Lung (tissue), 17 donors: ENCODE measurements at places on chromosomes 1 and 21. TPM values are rescaled to one million over a fixed set of nuclear protein-coding genes. Genes with fewer than 3 reads are reported as not detected.

DNA sequence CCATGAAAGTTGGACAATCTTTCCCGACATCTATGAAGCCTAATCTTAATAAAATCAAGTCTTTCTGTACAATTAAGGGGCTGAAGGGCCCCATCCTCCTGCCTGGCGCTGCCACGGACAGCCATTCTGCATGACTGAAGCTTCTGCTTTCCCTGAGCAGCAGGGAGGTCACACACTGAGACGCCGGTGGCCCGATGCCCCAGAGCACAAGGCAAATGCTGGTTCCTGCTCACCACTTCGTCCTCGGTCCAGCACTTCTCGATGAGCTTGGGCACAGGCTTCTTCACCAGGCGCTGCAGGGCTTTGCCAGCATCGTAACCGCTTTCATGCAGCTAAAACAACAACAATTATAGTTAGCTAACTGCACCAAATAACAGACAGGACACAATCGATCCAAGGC lies 147.8 kb downstream of the SLC45A1 start:
- H3K27me3 ChIP-seq = no peaks in the 10 kb centered on the region
- no peaks in the 10 kb centered on the region for H3K36me3 ChIP-seq
- DNase-seq = peak; percentile 25
- peaks cover 54% of the 10 kb centered on the region for H3K4me1 ChIP-seq
- H3K4me3 ChIP-seq = no peak overlapping the region

- H3K27ac ChIP-seq = no peak overlapping the region
- no peak overlapping the region for H3K4me3 ChIP-seq
- no peaks in the 10 kb centered on the region for H3K36me3 ChIP-seq
- no peaks in the 10 kb centered on the region for H3K4me1 ChIP-seq
Observed at GRCh38 chr1:17475752-17476151, 36.3 kb upstream of the RCC2 start.

DNA sequence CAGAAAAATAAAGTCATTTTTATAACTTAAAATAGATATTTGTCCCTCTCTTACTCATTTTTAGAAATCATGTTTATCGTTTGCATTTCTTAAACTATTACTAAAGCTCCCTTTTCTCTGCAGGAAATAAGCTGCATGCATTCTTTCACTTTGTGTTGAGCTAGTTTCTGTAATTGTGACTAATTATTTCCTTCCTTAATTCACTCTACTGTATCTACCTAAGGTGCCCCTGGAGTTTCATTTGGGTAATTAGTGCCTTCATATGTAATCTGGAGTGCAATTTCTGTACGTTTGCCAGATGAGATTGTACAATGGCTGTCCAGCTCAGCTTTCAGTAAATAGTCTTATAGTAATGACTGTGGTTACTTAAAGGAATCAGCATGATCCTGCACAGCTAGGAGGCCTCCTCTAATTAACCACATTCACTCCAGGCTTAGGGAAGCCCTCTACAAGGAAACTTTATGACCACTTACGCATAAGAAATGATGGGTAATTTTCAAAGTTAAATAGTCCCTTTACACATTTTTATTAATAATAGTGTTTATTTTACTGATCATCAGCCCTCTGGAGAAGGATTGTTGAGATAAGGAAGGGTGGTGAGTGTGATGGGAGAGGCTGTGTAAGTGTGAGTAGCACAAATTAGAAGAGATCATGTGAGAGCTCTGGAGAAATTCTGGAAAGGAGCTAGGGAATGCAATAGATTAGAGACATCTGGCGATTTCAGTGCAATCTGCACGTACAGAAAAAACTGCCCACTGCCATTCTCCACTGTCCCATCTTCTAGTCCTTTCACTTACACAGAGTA lies 86.8 kb downstream of the LRRC8C start:
- H3K27me3 ChIP-seq = no peaks in the 10 kb centered on the region
- no peak overlapping the region for H3K4me3 ChIP-seq
- H3K4me1 ChIP-seq = peaks cover 9% of the 10 kb centered on the region
- no peaks in the 10 kb centered on the region for H3K36me3 ChIP-seq

DNA sequence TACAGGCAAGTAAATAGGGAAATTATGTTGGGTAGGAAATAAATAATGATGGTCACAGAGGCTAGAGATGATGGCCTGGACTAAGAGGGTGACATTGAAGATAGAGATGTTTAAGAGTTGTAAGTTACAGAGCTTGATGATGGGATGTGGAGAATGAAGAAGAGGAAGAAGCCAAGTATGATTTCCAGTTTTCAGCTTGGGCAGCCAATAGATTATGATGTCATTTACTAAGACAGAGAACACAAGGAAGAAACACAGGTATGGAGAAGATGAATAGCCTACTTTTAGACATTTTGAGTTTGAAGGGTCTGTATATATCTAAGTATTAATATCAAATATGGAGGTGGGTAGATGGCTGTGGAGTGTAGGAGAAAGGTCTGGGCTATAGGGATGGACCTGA lies 56.0 kb upstream of the PRELP start:
- H3K4me3 ChIP-seq = no peak overlapping the region
- H3K36me3 ChIP-seq = no peaks in the 10 kb centered on the region
- no peaks in the 10 kb centered on the region for H3K27me3 ChIP-seq
- H3K4me1 ChIP-seq = no peaks in the 10 kb centered on the region
- no peak overlapping the region for H3K27ac ChIP-seq
- DNase-seq = no peak

Gene GUCA2A
- total RNA-seq = not detected

- no peaks in the 10 kb centered on the region for H3K27me3 ChIP-seq
- no peak overlapping the region for H3K4me3 ChIP-seq
- no peak for DNase-seq
- peak overlapping the region; percentile 1 for H3K27ac ChIP-seq
- H3K36me3 ChIP-seq = no peaks in the 10 kb centered on the region
Observed at GRCh38 chr1:56569661-56570060, 9.7 kb downstream of the PLPP3 start.

DNA sequence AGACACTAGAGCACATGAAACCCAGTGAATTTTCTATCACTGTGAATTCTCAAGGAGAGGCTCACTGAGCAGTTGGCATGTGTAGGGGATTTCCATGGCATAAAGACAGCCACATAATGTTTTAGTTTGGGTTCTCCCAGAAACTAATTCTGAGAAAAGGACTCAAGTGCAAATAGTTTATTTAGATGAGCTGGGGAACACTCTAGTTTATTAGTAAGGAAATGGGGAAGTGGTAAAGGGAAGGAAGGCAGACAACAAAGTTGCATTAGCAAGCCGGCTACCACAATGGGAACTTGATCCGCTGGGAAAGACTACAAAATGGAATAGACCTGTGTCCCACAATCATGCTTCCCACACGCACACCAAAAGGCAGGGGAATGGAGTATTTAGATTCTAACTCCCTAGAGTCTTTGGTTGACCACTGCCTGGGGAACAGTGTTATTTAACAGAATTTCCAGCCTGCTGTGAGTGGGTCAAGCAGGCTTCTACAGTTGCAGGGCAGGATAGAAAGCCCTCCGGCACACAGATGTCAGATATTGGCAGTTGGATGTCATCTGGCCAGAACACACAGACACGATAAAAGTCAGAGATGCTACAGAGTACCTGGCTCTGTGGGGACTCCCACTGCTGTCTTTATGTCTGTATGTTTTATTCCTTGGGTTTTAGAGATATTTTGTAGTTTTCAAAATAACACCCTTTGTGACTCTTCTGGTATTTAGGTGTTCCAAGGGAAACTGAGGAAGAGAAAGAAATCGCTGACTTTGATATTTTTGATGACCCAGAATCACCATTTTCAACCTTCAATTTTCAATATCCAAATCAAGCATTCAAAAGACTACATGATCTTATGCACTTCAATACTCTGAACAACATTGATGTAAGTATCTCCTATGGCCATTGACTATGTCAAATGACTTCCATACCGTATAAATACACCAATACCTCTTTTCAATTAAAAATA lies 150.1 kb downstream of the PLA2G4A start:
- no peak overlapping the region for H3K27ac ChIP-seq
- H3K27me3 ChIP-seq = no peaks in the 10 kb centered on the region
- DNase-seq = no peak
- no peaks in the 10 kb centered on the region for H3K36me3 ChIP-seq

Gene RCSD1
- total RNA-seq = 22.7 TPM

DNA sequence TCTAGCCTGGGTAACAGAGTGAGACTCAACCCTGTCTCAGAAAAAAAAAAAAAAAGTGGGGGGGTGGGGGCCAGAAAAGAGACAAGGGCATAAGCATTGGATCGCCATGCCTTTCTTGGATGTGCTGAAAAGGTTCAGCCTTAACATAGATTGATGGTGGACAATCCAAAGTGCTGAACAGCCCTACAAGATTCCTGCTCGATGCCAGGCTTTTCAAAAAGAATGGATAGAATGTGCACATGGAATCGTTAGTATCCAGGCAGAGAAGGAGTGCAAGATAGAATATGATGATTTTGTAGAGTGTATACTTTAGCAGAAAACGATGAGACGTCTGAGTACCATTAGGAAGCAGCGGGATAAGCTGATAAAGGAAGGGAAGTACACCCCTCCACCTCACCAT lies 10.9 kb upstream of the COA7 start:
- no peak overlapping the region for H3K4me3 ChIP-seq
- H3K36me3 ChIP-seq = no peaks in the 10 kb centered on the region
- no peak for DNase-seq

Gene NR1I3
- not detected for total RNA-seq

GRCh38 chr1:38094711-38095290 lies 48.2 kb upstream of the POU3F1 start:
- H3K4me1 ChIP-seq = no peaks in the 10 kb centered on the region
- peaks cover 10% of the 10 kb centered on the region for H3K27me3 ChIP-seq
- no peaks in the 10 kb centered on the region for H3K36me3 ChIP-seq
- H3K4me3 ChIP-seq = no peak overlapping the region

GRCh38 chr1:211182746-211183145 lies 48.8 kb upstream of the KCNH1 start:
- no peaks in the 10 kb centered on the region for H3K36me3 ChIP-seq
- peaks cover 9% of the 10 kb centered on the region for H3K4me1 ChIP-seq
- H3K27ac ChIP-seq = no peak overlapping the region
- H3K4me3 ChIP-seq = no peak overlapping the region

- H3K27me3 ChIP-seq = no peaks in the 10 kb centered on the region
- H3K27ac ChIP-seq = no peak overlapping the region
- H3K4me3 ChIP-seq = no peak overlapping the region
Observed at GRCh38 chr1:17844185-17844826, 89.2 kb downstream of the ACTL8 start.

DNA sequence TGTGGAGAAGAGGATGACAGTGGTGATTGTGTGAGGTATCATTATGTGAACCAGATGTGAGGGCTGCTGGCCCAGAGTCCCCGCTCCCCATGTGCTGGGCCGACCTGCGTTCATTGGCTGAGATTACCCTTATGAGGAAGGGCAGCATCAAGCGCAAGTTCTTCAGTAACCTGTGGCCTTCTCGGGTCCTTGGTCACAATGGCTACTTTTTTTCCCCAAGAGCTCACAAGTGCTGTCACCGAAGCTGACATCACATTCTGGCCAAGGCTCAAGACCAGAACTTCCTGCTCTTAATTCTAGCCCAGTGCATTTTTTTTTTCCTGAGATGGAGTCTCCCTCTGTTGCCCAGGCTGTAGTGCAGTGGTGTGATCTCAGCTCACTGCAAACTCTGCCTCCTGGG lies 262.9 kb downstream of the RHOU start:
- no peaks in the 10 kb centered on the region for H3K36me3 ChIP-seq
- H3K4me1 ChIP-seq = no peaks in the 10 kb centered on the region
- no peaks in the 10 kb centered on the region for H3K27me3 ChIP-seq
- H3K27ac ChIP-seq = no peak overlapping the region
- no peak overlapping the region for H3K4me3 ChIP-seq

GRCh38 chr1:89070509-89070908 lies 5.5 kb upstream of the GBP1 start:
- no peaks in the 10 kb centered on the region for H3K27me3 ChIP-seq
- H3K27ac ChIP-seq = no peak overlapping the region
- no peak overlapping the region for H3K4me3 ChIP-seq
- DNase-seq = no peak
- H3K4me1 ChIP-seq = peaks cover 2% of the 10 kb centered on the region
- no peaks in the 10 kb centered on the region for H3K36me3 ChIP-seq

Gene ILDR2
- total RNA-seq = 0.52 TPM

DNA sequence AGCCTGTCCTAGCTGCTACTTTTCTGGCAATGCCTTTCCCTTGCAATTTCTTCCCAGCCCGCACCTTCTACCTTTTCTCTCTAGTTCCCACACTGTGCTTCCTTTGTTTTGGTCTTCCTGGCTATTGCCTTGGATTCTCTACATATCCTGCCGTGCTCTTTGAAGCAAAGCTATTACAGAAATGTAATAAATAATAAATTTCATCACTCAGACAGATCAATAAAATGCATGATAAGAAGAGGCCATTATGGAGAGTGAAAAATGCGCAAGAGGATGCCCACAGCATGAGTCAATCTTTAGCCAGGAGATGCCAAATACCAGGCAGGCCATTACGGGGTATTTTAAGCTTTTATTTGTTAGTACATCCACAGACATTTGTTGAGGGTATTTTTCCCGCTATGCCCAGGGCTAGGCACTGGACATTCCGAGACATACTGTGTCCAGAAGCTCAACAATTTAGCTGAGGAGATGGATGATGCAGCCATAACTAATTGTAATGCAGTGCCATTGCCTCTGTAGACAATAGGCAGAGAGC lies 163.6 kb downstream of the ST6GALNAC3 start:
- H3K4me1 ChIP-seq = no peaks in the 10 kb centered on the region
- no peaks in the 10 kb centered on the region for H3K27me3 ChIP-seq
- H3K27ac ChIP-seq = no peak overlapping the region
- no peak overlapping the region for H3K4me3 ChIP-seq
- H3K36me3 ChIP-seq = no peaks in the 10 kb centered on the region

- H3K36me3 ChIP-seq = peaks cover 4% of the 10 kb centered on the region
- H3K4me3 ChIP-seq = no peak overlapping the region
- no peaks in the 10 kb centered on the region for H3K27me3 ChIP-seq
- no peaks in the 10 kb centered on the region for H3K4me1 ChIP-seq
- DNase-seq = no peak
Observed at GRCh38 chr1:46053734-46054133, 78.7 kb downstream of the PIK3R3 start.

DNA sequence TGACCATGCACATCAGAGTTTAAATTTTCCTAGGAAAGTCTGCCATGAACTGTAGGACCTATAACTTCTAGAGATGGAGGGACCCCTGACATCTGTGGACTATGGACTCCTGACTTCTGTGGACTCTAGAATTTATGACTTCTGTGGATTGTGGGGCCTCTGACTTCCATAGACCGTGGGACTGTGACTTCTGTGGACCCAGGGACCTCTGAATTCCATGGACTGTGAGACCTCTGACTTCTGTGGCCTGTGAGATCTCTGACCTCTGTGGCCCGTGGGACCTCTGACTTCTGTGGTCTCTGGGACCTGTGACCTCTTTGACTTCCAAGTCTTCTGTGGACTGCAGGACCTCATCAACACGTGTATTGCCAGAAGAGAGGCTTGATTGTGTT lies 36.7 kb downstream of the PEX14 start:
- no peak overlapping the region for H3K4me3 ChIP-seq
- no peaks in the 10 kb centered on the region for H3K36me3 ChIP-seq
- H3K27ac ChIP-seq = peak overlapping the region; percentile 87

Gene COL6A1
- 399 TPM for total RNA-seq

- no peaks in the 10 kb centered on the region for H3K36me3 ChIP-seq
- H3K4me1 ChIP-seq = no peaks in the 10 kb centered on the region
- no peaks in the 10 kb centered on the region for H3K27me3 ChIP-seq
- no peak overlapping the region for H3K4me3 ChIP-seq
Observed at GRCh38 chr21:15966231-15966630, 236.4 kb downstream of the USP25 start.
